ENCODE measurements at places on chromosomes 11 and 22.

DNA sequence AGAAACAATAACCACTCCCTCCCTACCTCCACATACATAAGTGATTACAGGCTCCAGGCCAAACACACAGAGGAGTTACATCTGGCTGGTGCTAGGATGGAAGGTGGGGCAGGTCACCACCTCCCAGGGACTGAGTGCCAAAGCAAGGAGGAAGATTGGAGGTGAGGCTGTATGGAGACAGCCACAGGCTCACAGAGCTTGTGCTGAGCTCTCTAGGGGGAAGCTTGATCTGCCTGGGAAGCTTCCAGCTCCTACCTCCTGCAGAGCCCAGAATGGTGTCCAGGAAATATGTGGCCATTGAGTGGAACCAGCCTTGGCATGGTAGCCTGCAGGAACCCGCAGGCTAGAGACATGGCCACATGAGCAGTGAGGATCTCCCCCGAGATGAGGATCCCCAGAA is 3.6 kb upstream of the MED15 start:
- DNase-seq: no peak

DNA sequence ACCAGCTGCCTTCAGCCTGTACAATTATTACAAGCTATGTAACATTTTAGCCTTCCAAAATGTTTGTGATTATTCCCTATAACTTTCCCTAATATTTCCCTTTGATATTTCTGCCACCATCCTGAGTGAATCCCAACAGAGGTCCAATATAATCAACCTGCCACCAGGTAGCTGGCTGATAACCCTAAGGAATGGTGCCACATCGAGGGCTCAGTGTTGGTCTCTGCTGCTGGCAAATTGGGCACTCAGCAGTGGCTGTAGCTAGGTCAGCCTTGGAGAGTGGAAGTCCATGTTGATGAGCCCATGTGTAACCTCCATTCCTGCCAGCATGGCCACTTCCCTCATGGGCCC is 121.2 kb downstream of the ZNF280B start:
- no peak for DNase-seq

- no peak for DNase-seq
Measured at GRCh38 chr11:64711138-64711955, 11.7 kb downstream of the NRXN2 start.

DNA sequence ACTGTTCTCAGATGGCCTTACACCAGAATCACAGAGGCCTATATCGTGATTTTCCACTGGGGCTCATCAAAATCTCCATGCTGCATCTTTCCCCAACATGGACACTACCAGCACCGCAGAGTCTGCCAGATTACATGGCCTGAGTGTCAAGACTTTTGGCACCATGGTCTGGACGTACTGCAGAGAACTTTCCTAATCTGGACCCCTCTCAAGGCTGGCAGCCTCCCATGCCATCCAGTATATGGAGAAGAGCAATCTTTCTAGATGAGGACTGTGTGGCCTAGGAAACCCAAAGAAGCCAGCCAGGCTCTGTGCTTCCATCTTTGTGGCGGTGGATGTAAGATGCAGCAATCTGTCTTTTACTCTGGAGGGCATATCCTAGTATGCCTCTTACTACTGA is 139.2 kb downstream of the ADAMTS15 start:
- DNase-seq: no peak

GRCh38 chr22:38733724-38734381 is 21.9 kb downstream of the SUN2 start:
- DNase-seq: peak; percentile 32

DNA sequence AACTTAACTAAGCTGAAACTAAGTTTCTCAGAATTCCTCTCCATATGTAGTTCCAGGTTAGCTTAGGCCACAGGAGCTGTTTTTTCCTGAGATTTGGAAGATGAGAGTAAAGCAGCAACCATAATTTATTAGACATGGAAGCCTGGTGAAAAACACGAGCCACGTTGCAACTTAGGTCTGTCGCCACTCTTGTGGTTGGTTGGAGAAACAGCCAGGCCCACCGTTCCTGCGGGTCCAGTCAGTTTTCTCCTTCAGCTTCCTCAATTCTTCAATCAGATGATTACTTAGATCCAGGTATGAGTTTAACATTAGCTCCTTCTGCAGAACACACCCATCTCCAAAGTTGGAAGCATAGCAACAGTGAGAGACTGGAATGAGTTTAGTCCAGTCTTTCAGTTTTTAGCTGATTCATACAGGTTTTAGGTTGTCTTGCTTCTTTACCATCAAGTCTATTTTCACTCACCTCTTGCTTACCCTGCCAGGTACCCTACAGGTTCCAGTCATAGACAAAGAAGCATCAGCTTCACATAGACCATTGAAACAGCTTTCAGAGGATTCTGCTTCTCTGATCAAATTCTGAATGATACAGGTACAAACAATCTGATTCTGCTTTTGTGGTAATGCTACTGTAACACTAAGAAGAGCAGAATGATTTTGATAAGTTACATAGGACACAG is 18.6 kb downstream of the CASP12 start:
- no peak for DNase-seq

DNA sequence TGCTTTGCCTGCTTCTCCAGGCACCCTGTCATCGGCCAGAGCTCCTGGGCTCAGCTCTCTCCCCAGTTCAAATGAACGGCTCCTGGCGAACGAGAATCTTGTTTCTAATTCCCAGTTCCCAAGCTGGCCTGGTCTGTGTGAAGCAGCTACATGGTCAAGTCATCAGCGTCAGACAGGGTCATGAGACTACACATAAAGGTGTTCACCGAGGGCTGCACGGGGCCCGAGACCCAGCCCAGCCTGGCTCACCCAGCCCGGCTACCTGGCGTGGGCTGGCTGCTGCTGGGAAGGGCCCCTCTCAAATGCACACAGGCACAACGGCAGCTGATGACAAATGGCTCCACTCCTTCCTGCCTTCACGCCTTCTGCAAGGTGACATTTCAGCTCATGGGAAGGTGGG is 14.6 kb upstream of the CELSR1 start:
- DNase-seq: no peak

All from AG04450 (cell line).